ENCODE measurements at places on chromosomes 5 and 9. TPM values are rescaled to one million over a fixed set of nuclear protein-coding genes. Genes with fewer than 3 reads are reported as not detected.
A peak's percentile ranks its signal among the peaks of the same experiment; 100 is the strongest.

The FAM153A gene
- total RNA-seq, result not detected

The ALDH1B1 gene
- 74.3 TPM for total RNA-seq

The SLC27A6 gene
- total RNA-seq, result 0.32 TPM

The NRARP gene
- 0.32 TPM for total RNA-seq

The LCN2 gene
- not detected for total RNA-seq

The CSF2 gene
- total RNA-seq, result 0.43 TPM

The PCDHGB3 gene
- total RNA-seq, result 5.2 TPM

The SLC4A9 gene
- total RNA-seq, result not detected

The CDX1 gene
- under 0.01 TPM for total RNA-seq

- peak; percentile 41 for DNase-seq
Measured at GRCh38 chr5:149581192-149581861, at the start of gene ARHGEF37. TSS of gene ARHGEF37 (plus strand) at chr5:149581498. CDS start at chr5:149597770, 16,272 bp downstream.

GRCh38 chr9:112863746-112864145, 26.9 kb downstream of the SLC46A2 start:
- DNase-seq, result no peak

DNA sequence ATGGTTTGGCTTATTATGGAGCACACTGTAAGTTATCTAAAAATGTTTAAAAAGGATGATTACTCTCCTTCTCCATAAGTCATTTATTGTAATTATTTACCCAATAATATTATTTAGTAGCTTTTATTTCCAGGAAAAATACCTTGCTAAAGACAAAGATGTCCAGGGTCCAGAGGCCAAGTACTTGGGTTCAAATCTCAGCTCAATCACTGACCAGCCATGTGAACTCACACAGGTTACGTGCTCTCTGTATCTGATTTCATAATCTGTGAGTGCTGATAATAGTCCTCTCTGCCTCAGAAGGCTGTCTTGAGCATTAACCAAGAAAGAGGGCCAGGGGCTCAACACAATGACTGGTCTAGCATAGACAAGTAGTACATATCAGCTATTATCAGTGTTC, 27.0 kb downstream of the ALDH1A1 start:
- no peak for DNase-seq

DNA sequence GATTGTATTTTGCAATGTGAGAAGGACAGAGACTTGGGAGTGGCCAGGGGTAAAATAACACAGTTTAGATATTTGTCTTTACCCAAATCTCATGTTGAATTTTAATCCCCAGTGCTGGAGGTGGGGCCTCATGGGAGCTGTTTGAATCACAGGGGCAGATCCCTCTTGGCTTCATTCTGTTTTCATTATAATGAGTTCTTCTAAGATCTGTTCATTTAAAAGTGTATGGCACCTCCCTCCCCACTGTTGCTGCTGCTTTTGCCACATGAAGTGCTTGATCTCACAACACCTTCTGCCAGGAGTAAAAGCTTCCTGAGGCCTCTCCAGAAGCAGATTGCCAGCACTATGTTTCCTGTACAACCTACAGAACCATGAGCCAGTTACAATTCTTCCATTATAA, 28.1 kb downstream of the COX7C start:
- DNase-seq, result no peak

DNA sequence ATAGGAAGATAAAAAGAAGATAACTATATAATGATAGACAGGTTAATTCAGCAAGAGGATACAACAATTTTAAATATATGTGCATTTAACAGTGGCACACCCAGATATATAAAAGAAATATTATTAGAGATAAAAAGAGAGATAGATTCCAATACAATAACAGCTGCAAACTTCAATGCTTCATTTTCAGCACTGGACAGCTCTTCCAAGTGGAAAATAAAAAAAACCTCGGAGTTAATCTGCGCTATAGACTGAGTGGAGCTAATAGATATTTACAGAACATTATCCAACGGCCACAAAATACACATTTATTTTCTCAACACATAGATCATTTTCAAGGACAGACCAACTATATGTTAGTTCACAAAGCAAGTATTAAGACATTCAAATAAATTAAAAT, 1229.5 kb upstream of the CDH6 start:
- DNase-seq, result no peak

- no peak for DNase-seq
Measured at GRCh38 chr5:531749-532315, 7.6 kb upstream of the SLC9A3 start.

GRCh38 chr9:73863924-73864323, 633.2 kb upstream of the RORB start:
- DNase-seq, result peak; percentile 29

DNA sequence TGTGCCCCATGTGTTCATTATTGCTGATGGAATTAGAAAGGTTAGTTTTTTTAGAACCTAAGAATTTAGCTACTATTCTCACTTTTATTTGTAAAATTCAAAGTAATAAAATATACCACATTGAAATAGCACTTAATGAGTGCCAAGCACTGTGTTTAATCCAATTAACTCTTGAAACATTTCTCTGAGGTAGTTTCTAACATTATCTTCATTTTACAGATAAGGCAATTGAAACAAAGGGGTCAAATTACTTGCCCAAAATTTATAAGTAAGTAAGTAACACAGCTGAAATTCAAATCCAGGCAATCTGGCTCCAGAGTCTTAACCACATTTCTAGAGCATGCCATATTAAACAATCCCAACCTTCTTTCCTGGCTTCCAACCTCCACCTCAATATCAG, 84.2 kb downstream of the MLLT3 start:
- no peak for DNase-seq

DNA sequence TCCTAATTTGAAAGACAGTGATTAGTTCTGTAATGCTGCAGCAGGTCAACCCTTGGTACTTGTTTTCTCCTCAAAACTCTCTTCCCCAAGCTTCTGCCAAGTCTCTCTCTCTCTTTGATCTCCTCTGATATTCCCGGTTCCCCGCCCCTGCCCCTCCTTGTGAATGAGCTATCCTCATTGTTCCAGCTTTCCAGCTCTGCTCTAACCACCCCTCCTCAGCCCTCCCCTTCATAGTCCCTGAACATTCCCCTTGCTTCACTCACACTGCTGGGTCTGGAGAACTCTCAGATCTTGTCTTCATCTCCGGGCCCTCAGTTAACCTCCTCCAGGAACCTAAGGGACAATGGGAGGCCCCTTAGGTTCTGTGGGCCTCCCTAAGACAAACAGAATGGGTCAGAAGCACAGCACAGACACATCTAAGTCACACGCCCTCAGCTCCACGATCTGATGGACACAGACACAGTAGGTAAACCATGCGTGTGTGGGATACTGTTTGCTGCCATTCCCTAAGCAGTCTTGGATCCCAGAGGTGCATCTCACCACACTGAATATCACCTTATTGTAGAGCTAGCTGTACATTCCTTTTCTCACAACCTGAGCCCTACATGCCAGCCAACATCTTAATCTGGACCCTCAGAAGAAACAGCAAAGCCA, 17.4 kb upstream of the LARP1 start:
- DNase-seq, result no peak

GRCh38 chr5:41508186-41508585, 2.2 kb downstream of the PLCXD3 start:
- no peak for DNase-seq

GRCh38 chr9:75930730-75931321, 40.4 kb downstream of the PCSK5 start:
- no peak for DNase-seq

DNA sequence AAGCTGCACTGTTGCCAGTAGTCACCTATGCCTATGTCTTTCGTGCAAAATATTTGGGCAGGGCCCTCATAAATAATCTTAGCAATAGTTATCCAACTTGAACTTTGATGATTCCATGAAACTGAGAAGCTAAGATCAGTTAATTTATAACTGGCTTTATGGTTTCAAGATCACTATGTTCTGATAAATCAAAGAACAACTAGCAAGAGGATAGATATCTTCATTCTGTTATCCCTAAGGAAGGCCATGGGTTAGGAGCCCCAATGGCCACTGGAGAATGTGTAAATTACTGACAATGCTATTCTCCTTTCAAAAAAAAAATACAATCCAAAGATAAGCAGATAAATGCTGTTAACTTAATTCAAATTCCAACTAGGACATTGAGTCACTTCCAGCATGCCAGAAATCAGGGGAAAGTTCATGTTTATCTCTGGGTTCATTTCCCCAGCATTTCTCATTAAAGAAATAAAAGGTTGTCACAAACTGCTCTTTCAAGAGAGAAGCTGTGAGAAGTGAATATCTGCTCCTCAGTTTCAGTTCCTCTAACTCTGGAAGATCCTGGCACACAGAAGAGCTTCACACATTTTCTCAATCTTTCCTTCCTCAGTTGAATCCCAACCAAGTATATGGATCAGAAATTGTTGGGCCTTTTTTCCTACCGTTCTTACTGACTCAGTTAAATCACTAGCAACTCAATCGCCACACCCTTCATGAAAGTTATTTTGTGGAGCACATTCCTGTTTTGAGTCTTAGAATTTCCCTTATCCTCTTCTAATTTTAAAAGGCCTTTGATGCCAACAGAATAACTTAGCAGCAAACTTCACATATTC, 59.6 kb upstream of the SLC1A1 start:
- DNase-seq, result no peak

GRCh38 chr9:83706676-83707517, 861 bp downstream of the UBQLN1 start:
- peak; percentile 33 for DNase-seq

DNA sequence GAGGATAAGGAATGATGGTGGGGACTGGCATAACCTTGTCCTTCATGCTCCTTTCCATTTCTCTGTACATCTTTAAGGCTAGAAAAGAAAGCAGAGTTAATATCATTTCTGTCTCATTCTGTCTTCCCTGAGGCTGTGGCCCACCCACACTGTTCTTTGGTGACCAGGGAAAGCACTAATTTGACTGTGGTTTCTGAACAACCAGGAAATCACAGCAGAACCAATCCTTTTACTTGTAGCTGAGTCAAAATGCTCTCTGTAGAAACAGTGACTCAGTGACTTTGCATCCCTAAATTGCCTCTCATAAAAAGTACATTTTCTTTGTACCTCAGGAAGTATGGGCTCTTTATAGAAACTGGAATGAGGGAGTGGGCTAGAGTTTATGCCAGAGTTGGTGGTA, 28.1 kb downstream of the IL33 start:
- no peak for DNase-seq

DNA sequence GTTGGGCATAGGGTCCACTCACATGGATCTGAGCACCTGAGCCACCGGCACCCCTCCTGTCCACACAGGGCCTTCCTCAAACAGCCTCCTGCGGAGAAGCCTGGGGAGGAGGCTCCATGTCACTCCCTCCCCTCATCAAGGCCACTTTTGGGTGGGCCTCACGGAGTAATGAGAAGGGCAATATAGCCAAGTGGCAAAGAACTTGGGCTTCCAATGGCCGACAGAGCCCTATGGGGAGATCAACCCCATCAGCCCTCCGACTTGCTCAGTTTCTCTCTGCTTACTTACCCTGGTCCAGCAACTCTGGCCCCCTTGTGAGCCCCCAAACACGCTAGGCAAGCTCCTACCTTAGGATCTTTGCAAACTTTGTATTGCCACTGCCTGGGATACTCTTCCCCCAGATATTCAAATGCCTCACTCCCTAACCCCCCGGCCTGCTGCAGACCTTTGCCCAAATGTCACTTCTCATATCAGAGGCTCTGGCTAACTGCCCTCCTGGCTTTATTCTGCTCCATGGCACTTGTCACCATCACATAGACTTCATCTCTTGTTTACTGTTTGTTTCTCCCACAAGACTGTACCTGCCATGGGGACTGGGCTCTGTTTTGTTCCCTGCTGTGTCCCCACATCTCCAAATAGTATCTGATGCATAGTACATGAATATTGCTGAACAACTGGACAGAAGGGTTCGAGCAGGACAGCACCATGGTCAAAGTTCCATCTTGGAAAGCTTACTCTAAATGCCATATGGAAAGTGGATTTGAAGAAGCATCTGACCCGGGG, 220.8 kb downstream of the FSTL4 start:
- no peak for DNase-seq

GRCh38 chr9:16715404-16715803, 155.1 kb downstream of the BNC2 start:
- peak; percentile 66 for DNase-seq

- no peak for DNase-seq
Measured at GRCh38 chr9:37408933-37409710, 13.4 kb upstream of the GRHPR start.

GRCh38 chr9:121751686-121752445, 100.4 kb downstream of the DAB2IP start:
- no peak for DNase-seq

- DNase-seq, result no peak
Measured at GRCh38 chr5:67206461-67206860, 9.9 kb upstream of the CD180 start.

DNA sequence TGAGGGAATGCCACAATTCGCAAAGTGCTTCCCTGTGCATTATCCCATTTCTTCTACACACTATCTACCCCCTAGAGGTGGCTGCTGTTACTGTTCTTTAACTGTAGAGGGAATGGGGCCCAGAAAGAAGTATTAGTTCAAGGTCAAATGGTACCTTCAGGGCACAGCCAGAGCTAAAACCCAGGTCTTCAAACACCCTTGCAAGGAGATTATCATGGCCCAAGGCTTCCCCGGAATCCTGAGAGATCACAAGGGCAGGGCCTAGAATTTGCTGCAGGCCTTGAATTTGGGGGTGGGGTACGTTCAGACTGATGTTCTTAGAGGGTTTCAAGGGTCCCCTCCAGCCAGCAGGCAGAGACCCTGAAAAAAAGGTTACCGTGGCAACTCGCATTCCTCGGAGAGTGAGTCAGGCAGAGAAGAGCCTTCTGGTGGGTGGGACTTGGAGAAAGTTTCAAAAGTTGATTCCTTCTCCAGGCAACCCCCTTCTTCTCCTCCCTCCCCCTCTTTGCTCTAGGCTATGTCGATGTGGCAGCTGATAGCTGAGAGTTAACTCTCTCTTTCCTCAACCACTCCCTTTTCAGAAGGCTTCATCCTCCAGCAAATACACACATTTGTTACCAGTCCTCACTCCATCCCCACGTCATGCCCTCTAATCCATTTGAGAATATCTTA, 1.9 kb downstream of the SPARC start:
- DNase-seq, result peak; percentile 99

DNA sequence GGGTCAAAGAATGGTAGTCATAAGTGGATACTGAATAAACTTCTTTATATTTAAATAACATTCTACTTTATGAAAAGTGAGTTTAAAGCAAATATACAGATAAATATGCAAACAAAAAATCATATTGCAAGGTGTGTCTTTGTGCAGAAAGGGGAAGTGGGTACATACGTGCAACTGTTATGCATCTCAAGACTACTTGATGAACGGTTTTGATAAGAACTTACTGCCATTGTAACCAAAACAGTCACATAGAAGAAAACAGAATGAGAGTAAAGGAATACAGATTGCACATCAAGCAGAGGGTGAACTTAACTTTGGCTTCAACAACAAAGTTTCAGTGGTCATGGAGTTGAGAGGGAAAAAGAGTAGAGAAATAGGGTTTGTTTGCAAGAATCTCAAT, 9.9 kb downstream of the CAMK4 start:
- no peak for DNase-seq

DNA sequence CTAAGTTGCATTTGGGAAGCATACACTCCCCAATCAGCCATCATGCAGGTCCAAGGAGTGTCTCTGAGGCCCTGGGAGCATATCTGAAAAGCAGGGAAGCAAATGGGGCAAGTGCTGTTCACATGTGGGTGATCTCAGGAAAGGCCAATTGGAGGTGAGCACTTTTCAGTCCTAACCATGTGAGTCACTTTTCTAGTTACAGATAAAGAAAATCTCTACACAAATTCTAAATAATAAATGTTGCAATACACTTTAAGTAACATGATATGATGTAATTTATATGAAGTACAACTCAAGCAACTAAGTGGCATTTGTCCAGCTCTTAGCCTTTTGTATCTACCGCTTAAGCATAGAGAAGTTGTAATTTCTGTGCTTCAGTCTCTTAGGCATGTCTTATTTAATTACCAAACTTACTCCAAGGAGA, 18.4 kb downstream of the ADAMTS16 start:
- peak; percentile 14 for DNase-seq
